ENCODE measurements at places on chromosomes 2 and 18.

DNA sequence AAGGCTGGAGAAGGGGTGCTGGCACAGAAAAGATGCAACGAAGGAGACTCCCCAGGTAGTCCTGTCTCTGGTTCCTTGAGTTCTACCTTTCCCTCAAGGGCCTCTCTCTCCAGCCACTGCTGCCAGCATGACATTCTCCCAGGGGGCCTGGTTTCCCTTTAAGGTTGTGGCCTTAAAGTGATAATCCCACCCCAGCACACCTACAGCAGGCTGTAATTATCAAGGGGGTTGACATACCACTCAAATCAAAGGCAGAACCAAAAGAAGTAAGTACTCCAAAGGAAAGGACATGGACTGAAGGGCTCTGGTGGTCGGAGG lies 127.4 kb upstream of the MSH6 start:
- DNase-seq = no peak

DNA sequence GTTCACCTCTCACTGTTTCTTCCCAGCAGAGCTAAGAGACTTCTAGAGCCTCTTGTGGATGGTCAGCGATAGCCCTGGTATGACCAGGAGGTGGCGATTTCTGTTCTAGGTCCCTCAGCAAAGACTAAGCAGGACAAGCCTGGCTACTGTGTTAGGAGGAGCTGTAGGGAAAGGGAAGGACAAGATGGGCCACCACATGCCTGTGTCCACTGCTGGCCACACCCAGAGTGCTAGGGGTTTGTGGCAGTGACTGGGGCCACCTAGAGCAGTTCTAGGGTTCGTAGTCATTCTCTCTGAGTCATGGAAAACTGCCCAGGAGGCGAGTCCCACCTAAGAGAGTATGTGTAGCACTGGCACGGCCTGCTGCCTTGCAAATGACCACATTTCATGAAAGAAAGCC lies 179.4 kb downstream of the ALPK2 start:
- DNase-seq = no peak

DNA sequence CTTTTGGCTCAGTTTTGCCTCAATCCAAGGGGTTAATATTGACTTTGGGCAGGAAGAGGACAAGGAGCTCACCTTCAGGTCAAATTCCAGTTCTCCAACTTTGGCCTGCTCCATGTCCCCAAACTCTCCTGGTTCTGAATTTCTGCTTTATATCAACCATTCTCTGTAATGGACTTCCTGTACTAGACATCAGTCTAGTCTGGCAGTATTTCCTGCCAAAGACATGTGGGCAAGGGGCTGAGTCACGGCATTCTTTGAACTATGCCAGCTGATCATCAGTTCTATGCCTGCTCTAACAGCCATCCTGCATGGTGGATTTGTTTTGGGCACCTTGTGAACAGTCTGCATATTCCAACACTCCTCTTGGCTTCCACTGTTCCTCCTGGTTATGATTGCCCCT lies 199.4 kb downstream of the ZEB2 start:
- DNase-seq = peak; percentile 22

DNA sequence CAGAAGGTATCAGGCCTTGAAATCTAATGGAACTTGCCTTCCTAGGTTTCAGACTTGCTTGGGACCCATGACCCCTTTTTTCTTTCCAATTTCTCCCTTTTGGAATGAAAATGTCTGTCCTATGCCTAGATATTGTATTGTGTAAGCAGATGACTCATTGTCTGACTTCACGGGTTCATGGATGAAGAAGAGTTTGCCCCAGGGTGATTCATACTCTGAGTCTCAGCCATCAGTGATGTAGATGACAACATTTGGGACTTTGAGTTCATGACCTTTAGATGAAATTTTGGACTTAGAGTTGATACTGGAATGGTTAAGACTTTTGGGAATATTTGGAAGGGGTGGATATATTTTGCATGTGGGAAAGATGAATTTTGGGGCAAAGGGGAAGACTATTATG lies 11.2 kb upstream of the SCYGR5 start:
- DNase-seq = no peak

- DNase-seq = no peak
Observed at GRCh38 chr2:217468042-217468830, 534.6 kb downstream of the TNS1 start.

GRCh38 chr2:8599421-8600242 lies 82.2 kb upstream of the ID2 start:
- DNase-seq = no peak

DNA sequence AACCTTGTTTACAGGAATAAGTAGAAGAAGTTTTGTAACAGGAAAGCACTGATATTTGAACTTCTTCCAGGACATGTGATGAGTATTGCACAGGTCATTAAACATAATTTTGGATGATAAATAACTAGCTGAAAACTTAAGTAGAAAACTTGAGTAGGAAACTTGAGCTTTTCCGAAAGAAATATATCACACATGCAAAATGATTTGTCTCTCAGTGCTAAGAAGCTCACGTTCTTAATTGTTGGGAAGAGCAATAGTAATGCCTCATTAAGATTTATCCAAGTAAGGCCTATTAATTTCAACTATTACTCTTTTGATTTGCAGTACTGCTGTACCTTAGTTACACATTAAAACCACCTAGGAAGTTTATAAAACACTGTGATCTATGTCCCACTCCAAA lies 1921.9 kb upstream of the LRRTM1 start:
- DNase-seq = no peak

- no peak for DNase-seq
Observed at GRCh38 chr18:30376515-30376914, 666.0 kb downstream of the DSC3 start.

DNA sequence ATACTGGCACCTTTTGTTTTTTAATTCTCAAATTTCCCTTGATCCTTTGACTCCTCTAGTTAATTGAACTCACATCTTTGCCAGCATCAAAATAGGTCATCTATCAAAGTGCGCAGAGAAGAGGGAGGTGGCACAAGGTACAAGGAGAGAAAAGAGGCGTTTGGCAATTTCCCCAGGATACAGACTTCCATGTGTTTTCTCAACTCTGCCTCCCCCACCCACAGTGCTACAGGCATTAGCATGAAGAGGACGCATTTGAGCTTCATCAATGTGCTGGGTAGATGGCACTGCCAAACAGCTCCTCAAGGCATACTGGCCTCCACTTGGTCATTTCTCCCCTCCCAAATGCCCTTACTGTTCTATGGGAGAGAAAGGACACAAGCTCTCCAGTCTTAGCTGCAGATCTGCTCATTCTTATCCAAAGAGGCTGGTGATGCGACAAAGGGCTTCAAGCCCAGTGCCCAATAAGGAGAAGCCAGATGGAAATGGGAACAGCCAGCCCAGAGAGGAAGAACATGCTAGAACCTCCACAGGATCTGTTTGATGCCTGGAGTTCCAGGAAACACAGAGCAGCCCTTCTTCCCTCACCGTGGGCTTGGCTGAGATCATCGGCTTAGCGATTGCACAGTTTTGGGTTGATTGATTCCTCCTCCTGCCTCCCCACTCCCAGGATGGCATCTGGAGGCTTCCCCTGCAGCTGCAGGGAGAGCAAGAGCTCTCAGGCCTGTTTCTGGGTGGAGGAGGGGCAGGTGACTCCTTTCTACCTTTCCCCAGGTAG lies 144.7 kb upstream of the SMAD2 start:
- DNase-seq = no peak

DNA sequence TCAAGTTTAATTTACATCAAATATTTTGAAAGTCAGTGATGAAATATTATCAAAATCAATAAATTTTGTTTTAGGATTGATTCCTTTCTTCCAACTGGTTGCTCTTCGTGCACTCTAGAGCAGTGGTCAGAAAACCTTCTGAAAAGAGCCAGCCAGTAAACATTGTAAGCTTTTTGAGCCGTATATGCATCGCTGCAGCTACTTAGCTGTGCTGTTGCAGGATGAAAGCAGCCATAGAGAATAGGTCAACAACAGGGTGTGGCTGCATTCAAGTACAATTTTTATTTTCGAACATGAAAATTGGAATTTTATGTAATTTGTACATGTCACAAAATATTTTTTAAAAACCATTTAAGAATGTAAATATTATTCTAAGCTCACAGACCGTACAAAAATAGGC lies 94.9 kb downstream of the MGAT5 start:
- DNase-seq = no peak

GRCh38 chr2:126704434-126705160 lies 48.6 kb downstream of the GYPC start:
- DNase-seq = no peak

DNA sequence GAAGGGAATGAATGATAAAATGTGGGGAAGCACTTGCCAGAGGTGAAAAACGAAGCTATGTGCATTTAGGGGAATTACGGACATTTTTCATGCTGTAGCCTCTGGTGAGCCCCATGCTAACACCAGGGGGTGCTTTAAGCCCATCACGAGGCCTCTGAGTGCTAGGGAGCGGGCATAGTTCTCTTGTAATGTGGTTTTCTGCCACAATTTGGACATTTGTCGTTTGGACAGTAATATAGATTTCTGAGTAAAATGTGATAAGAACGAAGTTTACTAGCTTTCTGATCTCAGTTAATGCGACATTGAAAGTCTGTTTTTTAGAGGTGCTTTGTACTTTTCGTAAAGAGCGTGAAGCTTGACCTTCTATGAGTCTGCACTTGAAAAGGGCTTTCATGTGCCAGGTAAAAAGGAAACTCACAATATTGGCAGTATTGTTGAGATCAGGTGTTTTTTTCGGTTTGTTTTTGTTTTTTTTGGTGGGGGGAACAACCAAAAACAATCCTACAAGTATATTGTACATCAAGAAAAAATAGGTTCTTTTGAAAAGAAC lies 50.6 kb downstream of the TRAF3IP1 start:
- no peak for DNase-seq

DNA sequence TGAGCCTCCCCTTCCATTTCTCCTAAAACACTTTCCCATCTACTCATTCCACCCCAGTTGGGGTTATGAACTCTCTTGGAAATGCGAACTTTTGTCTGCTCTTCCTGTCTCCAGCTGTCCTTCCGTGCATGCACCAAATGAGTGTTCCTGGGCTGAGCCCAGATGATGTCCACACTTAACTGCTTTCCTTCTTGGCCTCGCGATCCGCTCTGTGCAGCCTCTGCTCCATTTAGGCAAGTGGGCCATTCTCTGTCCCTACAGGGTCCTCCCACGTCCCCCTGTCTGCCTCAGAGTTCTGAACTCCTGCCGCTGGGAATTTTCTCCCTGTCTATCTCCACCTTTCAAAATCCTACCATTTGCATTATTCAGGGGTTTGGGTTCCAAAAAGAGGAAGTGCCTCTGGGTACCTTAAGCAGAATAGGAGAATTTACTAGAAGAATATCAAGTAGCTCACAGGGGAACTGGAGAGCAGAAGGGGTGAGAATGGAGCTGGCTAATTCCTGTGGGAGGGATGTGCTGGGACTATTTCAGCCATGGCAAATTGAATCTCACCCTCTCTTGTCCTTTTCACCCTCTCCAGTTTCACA lies 4.7 kb upstream of the NCK2 start:
- DNase-seq = no peak

- no peak for DNase-seq
Observed at GRCh38 chr2:49226360-49226759, 72.0 kb upstream of the FSHR start.

- no peak for DNase-seq
Observed at GRCh38 chr2:37713258-37713700, 41.8 kb upstream of the CDC42EP3 start.

DNA sequence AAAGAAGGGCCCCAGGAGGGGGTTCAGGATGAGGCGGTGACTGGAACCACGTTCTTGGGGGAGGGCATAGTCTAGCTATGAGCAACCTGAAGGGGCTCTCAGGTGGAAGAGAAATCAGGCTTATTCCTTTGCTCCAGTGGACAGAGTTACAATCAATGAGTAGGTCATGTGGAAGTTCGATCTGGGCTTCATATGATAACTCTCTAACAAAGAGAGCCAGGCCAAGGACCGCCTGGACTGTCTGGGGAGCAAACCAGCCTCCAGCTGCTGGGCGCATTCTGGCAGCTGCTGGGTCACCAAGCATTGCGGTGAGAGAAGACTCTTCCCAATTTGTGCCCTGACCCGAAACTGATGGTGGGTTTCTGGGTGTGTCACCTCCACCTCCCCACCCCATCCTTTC lies 180.3 kb upstream of the SMAD2 start:
- DNase-seq = no peak

- DNase-seq = peak; percentile 9
Observed at GRCh38 chr2:96806468-96807126, 9.5 kb upstream of the CNNM3 start.

DNA sequence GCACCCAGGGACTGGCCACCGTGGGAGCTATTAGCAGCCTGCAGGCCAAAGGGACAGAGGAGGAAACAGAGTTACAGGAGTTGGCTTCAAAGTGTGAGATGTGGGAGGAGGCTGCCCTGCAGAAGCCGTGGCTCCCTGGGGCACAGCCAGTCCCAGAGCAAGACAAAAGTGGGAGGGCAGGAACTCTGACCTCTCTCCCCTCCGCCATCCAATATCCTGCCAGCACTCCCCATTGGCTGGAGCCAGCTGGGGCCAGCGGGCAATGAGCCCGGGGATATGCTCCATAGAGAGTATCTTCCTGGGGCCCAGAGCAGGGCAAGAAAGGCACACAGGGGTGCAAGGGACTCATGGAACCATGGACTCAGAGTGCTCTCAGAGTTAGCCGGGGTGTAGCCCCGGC lies 143.1 kb downstream of the INHBB start:
- DNase-seq = no peak

DNA sequence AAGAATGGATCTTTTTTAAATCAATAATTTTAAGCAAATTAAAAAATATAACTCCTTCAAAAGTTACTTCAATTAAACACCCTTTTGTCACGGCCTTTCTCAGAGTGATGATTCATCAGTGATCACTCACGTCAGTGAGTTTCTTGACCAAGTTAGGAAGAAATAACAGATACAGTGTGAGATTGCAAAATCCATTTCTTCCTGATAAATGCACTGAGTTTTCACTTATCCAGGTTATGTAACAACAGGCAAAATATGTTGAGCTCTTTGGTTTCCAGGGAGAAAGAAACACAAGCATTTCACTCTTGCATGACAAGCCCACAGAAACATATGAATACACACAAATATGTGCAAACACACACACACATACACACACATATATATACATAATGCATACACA lies 195.9 kb upstream of the CYRIA start:
- no peak for DNase-seq

DNA sequence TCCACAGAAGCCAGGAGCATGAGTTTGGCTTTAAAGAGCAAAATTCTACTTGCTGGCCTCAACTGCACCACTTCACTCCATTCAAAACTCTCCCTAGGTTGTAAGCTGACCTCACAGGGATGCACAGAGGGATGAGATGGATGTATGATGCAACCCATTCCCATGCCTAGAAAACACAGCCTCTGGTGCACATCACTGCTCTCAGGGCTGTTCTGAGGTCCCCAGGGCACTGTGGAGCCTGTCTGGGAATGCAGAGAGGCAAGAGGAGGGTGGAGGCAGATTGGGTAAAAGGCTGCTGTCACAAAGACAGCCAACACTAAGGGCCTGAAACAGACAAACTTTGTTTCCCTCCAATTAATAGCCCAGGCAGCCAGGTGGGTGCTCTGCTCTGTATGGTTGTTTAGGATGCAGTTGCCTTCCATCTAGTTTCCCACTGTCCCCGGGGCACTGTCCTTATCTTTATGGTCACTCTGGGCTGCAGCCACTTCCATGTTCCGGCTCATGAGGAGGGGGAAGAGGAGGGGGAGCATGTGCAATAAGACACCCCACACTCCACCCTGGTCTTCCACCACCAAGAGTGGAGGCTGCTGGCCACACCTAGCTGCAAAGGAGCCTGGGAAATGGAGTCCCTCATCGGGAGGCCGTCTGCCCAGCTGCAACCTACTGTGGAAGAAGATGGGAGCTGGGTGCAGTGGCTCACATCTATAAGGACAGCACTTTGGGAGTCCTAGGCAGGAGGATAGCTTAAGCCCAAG lies 7.0 kb downstream of the GPR45 start:
- DNase-seq = no peak

GRCh38 chr2:240369801-240370585 lies 65.5 kb upstream of the GPC1 start:
- no peak for DNase-seq
